A549 treated with Mapracorat at 1 μM for 4 hours (cell line): ENCODE measurements at places on chromosomes 6 and 20. TPM values are rescaled to one million over a fixed set of nuclear protein-coding genes. Genes with fewer than 3 reads are reported as not detected.

Gene MOG
- total RNA-seq, result not detected in 5 replicates

Gene CUL9
- total RNA-seq, result 7.2 to 12.6 TPM (median 7.9 TPM) in 5 replicates

Gene EPB41L1
- 58.5 to 81.6 TPM (median 74.2 TPM) in 5 replicates for total RNA-seq

Gene HLA-DRB5
- not detected in 5 replicates for total RNA-seq

Gene PI3
- total RNA-seq, result 2.2 to 4.2 TPM (median 3.7 TPM) in 5 replicates

Gene TAGAP
- not detected in 5 replicates for total RNA-seq

Gene FOXS1
- 0.17 to 0.86 TPM (median 0.61 TPM) in 5 replicates for total RNA-seq

Gene WASF1
- total RNA-seq, result 10.0 to 11.0 TPM (median 10.5 TPM) in 5 replicates

Gene ZBP1
- total RNA-seq, result 0.04 TPM in 1 of 5 replicates, not detected in the others

Gene PRR3
- total RNA-seq, result 14.9 to 17.6 TPM (median 16.6 TPM) in 5 replicates

Gene POU3F2
- total RNA-seq, result not detected in 5 replicates

Gene MYBL2
- total RNA-seq, result 74.9 to 80.7 TPM (median 79.3 TPM) in 5 replicates

Gene BMP5
- total RNA-seq, result 0.04 TPM in 1 of 5 replicates, not detected in the others

Gene COL19A1
- total RNA-seq, result not detected in 5 replicates

Gene PAK5
- total RNA-seq, result not detected in 5 replicates
